ENCODE measurements at places on chromosomes 5 and 9.
A peak's percentile ranks its signal among the peaks of the same experiment; 100 is the strongest.

- peak; percentile 16 for DNase-seq
Observed at GRCh38 chr5:119630752-119631440, 1.5 kb downstream of the FAM170A start.

DNA sequence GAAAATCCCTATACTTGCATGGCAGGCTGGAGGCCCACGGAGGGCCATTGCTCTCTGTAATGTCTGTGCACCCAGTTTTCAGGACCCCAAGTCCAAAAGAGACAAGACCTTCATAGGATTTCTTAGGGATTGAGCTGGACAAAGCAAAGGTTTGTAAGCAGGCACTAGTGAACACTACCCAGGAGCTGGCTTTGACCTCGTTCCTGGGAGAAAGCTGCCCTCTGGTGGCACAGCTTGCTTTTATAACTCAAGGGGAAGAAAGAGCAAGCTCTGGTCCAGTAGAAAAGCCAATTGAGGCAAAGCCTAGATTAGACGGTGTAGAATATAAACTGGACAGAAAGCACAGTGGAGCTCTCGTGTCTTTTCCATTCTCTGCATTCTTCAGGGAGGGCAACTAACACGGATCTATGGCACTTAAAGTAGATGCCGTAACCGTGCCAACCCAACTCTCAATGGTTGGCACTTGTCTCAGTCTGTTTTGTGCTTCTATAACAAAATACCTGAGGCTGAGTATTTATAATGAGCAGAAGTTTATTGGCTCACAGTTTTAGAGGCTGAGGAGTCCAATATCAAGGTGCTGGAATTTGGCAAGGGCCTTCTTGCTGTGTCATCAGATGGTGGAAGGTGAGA is 7.9 kb downstream of the GABRP start:
- DNase-seq = peak; percentile 7

GRCh38 chr5:158841481-158842276 is 258.0 kb downstream of the EBF1 start:
- DNase-seq = no peak

DNA sequence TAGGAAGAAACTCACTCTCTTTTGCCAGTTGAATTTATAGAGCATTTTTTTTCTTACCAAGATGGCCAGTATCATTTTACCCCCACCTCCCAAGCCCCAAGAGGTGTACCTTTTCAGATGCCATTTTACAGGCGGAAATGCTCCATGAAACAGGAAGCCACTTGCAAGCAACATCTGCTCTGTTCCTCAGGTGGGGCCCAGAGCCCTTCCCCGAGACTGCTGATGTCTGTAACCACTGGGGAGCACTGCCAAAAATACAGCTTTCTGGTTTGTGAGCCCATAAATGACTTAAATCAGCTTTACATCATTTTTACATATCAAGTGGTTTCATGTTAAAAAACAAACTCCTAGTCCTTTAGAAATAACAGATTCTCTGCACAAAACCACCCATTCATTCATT is 42.9 kb upstream of the GARNL3 start:
- DNase-seq = no peak

- DNase-seq = peak; percentile 20
Observed at GRCh38 chr5:124745007-124745927, 1.2 kb downstream of the ZNF608 start.

DNA sequence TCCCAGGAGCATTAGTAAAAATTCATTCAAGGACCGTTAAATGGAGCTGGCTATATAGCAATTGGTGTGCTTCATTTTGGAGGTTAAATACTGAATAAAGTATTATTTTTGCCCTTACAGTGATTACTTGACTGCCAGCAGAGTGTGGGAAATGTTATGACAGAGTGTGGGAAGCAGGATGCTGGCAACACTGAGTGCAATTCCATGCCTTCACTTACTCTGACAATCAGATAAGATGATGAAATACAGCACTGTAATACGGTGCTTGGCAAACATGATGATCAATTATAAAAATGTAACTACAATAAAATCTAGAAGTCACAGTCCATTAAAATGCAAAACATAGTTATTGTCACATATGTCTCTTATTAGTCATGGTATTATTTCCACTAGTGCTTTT is 651.3 kb downstream of the PTPRD start:
- DNase-seq = no peak

DNA sequence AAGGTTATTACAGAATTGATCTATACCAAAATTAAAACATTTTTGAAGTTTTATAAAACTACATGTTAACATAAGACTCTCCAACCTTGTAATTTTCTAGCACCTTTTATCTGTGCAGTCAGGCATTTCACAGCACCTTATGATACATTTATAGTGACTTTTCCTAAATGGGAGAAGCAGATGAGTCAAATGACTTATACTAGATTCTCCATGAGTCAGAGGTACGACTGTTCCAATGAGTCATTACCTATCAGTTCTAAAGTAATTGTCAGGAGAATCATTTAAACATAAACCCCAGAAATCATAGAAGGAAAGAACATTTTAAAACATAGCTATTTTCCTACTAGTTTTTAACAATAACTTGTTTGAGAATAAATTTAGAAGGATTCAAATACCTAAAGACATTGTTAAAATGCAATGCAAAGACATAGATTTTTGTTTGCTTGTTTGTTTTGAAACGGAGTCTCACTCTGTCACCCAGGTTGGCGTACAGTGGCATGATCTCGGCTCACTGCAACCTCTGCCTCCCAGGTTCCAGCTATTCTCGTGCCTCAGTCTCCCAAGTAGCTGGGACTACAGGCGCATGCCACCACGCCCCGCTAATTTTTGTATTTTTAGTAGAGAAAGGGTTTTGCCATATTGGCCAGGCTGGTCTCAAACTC is 34.7 kb upstream of the DMXL1 start:
- no peak for DNase-seq

DNA sequence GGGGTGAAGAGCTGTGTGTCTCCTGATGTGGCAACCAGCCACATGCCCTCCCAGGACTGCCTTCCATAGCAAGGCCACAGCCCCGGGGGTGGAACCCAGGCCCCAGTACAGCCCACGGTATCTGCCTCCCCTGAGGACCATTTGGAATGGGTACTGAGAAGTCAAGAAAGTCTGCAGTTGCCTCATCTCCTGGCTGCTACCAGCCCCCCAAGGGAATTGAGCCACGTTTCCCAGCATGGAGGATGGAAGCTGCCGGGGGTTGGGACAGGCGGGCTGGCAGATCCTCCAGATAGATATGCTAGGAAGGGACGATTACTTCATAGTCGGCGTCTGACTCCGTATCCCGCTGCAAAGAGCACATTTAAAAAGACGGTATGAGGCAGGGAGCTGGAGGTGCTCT is 5.5 kb upstream of the DMRT2 start:
- no peak for DNase-seq

DNA sequence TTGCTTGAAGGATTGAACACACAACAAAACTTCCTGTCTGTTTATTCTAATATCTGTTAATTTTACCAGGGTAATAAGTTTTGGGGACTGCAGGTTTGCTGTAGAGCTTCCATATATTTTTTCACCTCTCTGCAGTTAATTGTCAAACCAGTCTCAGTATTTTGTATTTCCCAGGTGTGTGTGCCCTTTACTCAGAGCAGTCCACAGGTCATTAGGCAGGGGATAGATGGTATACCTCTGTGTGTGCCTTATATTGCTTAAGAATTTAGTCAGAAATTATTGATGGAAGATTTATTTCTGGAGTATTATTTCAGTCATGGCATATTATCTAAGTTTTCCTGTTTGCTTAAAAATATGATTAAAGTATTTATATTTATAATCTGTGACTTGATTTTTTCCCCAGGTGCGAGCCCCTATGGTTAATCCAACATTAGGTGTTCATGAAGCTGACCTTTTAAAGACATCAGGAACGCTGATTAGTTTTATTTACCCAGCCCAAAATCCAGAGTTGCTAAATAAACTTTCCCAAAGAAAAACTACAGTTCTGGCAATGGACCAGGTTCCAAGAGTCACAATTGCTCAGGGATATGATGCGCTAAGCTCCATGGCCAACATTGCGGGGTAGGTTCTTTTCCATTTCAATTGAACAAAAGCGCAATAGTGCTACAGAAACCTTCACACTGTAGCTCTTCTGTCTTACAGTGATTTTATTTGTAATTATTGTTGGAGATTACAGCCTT is 12.6 kb downstream of the NNT start:
- no peak for DNase-seq

DNA sequence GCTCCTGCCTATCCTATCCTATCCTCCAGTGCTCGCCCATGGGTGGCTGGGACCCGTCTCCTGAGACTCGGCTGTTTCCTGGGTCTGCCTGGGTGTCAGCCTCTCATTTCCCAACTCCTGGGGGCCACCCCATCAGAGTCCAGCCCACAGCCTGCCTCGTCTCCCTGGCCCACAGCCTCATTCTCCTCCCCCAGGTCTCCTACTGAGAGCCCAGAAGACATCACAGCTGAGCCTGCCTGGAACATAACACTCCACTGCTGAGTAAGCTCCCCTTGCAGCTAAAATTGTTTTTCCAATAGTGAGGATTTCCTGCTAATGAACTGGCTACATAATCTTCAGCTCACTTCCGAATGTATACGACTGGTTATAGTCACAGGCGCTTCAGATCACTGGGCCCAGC is 95.3 kb downstream of the TTLL11 start:
- no peak for DNase-seq

DNA sequence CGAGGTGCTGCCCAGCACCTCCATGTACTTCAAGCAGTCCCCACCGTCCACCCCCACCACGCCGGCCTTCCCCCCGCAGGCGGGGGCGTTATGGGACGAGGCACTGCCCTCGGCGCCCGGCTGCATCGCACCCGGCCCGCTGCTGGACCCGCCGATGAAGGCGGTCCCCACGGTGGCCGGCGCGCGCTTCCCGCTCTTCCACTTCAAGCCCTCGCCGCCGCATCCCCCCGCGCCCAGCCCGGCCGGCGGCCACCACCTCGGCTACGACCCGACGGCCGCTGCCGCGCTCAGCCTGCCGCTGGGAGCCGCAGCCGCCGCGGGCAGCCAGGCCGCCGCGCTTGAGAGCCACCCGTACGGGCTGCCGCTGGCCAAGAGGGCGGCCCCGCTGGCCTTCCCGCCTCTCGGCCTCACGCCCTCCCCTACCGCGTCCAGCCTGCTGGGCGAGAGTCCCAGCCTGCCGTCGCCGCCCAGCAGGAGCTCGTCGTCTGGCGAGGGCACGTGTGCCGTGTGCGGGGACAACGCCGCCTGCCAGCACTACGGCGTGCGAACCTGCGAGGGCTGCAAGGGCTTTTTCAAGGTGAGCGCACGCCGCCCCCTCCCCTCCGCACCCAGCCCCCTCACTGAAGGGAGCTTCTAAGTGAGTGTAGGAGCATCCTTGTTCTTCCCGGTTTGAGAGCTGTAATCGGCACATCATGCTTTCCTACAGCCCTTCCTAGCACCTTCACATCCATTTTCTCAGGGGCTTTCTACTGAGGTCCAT is 6.9 kb downstream of the NR4A3 start:
- DNase-seq = no peak

- DNase-seq = peak; percentile 1
Observed at GRCh38 chr5:176779537-176779936, 30.8 kb upstream of the UNC5A start.

GRCh38 chr9:85430659-85431338 is 311.0 kb downstream of the AGTPBP1 start:
- no peak for DNase-seq

DNA sequence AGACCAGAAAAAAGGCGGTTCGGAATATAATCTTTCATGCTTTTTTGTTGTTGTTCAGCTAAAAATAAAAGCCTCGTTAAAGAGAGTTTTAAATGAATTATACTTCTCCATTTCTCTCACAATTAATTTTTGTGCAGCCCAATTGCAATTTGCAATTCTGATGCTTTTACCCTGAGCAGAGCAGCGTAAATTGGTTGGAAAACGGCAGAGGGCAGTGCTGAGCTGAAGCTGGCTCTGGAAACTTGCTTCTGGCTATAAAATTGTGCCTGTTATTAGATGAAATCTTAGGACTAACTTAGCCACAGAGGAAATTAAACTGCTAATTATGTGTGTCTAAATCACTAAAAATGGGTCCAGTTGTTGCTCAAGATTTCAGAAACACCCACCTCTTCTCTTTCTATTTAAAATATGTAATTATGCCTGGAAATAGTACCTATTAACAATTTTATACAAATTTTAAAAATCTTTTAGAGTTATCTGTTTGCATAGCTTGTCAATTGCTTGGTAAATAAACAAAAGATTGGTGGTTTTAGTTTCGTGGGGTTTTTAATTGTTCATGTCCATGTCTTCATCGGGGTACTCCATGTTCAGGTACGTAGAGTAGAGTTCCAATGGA is 441.8 kb upstream of the TLE4 start:
- DNase-seq = peak; percentile 23
